ENCODE measurements at places on chromosomes 6 and 20.

- ATAC-seq = peak; percentile 10
Observed at GRCh38 chr6:136250686-136251008, 536 bp upstream of the MTFR2 start.

GRCh38 chr6:159830501-159831372 is 30.7 kb downstream of the PNLDC1 start:
- no peak for ATAC-seq

DNA sequence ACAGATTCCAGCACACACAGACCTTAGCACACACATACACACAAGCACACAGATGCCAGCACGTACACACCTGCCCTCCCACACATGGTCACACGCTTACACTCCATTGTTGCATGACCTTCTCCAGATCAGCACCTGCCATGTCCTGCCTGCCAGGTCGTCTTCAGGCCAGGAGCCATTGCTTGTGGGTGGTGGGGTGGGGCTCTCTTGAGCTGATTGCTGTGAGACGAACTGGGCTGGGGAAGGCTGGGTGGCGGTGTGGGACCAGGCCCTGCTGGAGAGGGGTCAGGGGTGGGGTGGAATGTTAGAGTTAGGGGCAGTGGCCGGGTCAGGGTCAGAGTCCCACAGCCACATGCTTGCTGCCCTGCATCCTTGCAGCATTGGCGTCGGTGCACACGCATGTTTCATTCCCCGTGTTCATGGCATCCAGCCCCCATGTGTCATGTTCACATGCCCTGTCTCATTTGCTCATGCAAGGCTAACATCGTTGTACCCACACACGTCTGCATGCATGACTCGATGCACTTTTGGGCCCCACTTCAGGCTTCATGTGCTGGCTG is 6.5 kb upstream of the NPBWR2 start:
- ATAC-seq = no peak

DNA sequence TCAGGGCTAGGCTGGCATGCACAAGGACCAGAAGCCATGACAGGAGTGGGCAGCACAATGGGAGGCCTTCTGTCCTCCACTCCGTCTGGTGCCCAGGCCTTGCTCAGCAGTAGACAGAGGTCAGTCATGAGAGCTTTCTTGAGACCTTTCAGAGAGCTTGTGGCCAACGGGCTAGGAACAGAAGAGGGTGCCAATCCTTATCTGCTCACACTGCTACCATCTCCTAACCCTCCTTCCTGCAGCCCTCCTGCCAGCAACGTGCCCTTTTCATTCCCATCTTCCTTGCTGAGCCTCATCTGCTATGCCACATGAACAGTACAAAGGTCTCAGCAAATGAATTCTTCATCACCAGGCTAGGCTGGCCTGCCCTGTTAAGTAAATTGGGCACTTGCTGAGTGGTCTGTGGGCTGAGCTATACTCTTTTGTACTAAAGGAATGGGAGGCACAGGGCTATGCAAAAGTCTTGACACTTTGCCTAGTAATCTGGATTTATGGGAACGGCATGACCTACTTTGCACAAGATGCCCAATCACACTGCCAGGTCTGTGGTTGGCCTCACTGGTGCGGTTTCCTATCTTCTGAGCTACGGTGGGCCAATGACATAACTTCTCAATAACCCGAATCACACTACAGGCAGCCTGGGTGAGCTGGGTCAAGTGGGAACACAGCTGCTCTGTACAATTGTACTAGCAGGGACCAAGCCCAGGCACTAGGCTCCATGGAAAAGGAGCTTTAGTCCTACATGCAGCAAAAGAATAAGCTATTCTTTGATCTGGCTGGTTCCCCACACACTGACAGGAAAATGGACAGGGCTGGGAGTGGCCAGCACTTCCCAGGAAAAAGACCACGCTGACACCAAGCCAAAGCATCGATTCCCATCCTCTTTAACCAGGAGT is 47.8 kb downstream of the ELOVL5 start:
- peak; percentile 42 for ATAC-seq

DNA sequence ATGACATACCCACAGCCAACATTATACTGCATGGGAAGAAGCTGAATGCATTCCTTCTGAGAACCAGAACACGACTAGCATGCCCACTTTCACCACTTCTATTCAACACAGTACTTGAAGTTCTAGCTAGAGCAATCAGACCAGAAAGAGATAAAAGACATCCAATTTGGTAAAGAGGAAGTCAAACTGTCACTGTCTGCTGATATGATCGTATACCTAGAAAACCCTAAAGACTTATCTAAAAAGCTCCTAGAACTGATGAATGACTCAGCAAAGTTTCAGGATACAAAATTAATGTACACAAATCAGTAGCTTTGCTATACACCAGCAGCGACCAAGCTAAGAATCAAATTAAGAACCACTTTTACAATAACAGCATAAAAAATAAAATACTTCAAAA is 60.5 kb downstream of the EYS start:
- ATAC-seq = no peak

DNA sequence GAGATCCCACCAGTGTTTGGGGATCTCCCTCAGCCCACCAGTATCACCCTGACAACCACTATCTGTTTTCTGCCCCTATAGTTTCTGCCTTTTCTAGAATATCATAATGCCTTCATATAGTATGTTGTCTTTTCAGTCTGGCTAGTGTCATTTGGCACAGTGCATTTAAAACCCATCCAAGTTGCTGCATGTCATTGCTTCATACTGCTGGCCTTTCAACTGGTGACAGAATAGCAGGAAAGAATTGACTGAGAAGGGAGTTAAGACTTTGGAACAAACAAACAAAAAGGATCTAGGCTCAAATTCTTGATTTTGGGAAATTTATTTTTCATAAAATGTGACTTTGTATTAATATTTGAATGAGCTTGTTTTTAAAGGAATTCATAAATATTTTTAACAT is 4.5 kb downstream of the LMBRD1 start:
- no peak for ATAC-seq

DNA sequence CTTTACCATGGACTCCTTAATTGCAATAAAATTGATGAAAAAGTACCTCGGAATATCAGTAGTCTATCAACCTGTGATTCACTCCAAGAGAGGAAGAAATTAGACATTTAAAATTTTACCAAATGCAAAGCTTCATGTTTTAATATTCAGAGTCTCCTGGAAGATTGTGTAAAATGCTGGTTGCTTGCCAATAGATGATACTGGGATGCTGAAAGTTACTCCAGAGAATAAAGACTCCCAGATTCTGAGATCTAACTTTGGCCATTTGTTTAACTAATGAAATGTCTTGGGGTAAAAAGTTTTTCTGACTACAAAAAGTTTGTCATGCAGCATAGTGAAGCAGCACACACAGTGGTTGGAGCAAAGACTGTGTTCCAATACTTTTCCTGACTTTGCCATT is 176.7 kb upstream of the RSPO3 start:
- ATAC-seq = no peak

DNA sequence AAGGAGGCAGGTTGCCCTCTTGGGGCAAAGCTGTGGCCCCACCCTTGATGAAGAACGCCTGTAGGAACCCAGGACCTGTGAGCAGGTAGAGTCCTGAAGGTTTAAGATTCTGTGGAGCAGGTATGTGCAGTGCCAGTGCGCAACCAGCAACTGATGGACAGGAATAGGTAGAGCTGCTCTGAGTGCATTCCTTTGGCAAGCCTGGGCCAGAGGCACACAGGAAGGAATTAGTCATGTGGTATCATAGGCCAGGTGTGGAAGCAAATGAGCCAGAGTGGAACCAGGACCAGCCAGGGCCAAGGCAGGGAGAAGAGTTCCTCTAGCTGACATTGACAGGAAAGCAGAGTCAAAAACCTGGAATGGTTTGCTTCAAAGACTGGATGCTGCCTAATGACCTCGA is 1.4 kb upstream of the KHDC1 start:
- ATAC-seq = no peak

DNA sequence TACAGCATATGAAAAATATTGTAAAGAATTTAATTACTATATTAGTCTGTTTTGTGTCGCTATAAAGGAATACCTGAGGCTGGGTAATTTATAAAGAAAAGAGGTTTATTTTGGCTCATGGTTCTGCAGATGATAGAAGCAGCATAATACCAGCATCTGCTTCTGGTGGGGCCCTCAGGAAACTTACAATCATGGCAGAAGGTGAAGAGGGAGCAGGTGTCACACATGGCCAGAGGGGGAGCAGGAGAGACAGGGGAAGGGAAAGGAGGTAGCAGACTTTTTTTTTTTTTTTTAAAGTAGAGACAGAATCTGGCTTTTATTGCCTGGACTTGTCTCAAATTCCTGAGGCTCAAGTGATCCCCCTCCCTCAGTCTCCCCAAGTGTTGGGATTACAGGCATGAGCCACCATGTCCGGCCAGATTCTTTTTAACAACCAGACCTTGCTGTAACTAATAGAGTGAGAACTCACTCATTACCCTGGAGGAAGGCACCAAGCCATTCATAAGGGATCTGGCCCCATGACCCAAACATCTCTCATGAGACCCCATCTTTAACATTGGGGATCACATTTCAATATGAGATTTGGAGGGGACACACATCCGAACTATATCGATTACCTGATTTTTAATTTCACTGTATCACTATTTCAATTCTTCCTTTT is 64.6 kb downstream of the MAN1A1 start:
- no peak for ATAC-seq

DNA sequence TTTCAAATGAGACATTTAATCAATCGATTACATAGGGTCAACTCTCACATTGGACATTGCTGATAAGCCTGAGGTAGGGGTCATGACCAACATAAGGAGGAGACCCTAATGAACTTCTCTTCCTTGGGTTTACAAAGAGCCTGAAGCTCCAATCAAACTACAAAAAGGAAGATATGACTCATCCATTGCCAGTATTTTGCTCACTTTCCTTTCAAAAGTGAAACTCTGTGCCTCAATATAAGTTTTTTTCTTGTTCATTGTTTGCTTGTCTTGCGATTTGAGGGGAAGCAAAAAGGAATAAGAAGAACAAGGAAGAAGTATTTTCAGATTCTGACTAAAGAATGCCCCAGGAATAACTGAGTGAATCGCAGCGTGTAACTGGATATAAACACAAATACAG is 38.8 kb upstream of the KHDRBS2 start:
- ATAC-seq = no peak

- no peak for ATAC-seq
Observed at GRCh38 chr20:40192081-40192480, 497.0 kb downstream of the MAFB start.

- no peak for ATAC-seq
Observed at GRCh38 chr6:133855276-133855990, 33.5 kb upstream of the TCF21 start.

DNA sequence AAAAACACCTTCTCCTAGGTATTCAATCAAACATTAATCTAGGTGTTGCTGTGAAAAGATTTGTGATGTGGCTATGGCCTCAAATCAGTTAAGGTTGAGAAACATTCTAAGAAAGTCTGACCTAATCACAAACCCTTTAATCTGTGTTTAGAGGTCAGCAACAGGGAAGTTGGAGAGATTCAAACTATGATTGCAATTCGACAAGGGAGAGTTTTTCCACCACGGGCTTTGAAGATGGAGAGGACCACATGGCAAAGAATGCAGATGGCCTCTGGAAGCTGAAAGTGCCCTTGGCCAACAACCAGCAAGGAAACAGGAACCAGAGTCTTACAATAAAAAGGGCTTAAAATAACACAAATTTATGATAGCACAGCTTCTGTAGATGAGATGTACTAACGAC is 29.6 kb upstream of the LGSN start:
- ATAC-seq = no peak

- no peak for ATAC-seq
Observed at GRCh38 chr6:124066269-124066668, 262.6 kb downstream of the NKAIN2 start.

GRCh38 chr20:59392736-59393135 is 92.3 kb downstream of the EDN3 start:
- no peak for ATAC-seq

DNA sequence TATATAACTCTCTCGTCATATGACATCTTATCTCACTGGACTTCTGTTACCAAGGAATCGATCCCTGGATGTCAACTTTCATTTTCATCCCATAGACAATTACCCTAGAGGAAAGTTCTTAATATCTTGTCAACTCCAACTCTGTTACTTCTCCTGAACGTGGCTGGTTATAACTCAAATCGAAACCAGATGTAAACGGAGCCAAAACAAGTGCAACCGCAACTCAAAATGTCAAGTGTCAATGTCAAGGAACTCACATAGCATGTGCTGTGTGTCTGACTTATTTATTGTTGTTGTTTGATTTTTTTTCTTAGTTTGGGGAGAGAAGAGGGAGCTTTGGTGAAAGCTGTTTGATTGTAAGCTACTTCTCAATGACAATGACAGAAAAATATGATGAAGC is 108.6 kb downstream of the VIP start:
- ATAC-seq = no peak

GRCh38 chr20:60040471-60041162 is 82.4 kb downstream of the CDH26 start:
- ATAC-seq = no peak

- no peak for ATAC-seq
Observed at GRCh38 chr6:16273256-16273655, 34.9 kb downstream of the GMPR start.

DNA sequence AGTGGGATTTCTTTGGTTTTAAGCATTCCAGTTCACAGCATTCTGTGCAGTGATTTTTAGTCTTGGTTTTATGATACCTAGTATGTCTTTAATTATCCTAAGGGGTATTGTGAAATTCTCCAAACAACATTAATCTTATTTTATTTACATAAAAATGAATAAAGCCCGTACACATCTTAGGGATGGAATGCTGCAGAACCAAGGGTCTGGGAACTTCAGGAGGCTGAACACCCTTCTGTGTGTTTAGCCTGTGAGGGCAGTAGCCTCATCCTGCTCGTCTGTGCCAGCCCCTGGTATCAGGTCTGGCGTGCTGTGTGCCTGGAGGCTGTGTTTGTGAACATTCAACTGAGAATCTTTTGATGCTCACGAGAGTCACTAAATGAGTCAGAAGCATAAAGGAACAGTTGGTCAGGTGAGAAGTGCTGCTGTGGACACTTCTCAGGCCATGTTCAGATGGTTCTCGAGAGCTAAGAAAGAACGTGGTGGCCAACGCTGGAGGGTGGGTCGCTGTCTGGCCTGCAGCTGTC is 25.2 kb upstream of the C20orf204 start:
- no peak for ATAC-seq
